ENCODE measurements at places on chromosomes 13 and 19.
A peak's percentile ranks its signal among the peaks of the same experiment; 100 is the strongest.

DNA sequence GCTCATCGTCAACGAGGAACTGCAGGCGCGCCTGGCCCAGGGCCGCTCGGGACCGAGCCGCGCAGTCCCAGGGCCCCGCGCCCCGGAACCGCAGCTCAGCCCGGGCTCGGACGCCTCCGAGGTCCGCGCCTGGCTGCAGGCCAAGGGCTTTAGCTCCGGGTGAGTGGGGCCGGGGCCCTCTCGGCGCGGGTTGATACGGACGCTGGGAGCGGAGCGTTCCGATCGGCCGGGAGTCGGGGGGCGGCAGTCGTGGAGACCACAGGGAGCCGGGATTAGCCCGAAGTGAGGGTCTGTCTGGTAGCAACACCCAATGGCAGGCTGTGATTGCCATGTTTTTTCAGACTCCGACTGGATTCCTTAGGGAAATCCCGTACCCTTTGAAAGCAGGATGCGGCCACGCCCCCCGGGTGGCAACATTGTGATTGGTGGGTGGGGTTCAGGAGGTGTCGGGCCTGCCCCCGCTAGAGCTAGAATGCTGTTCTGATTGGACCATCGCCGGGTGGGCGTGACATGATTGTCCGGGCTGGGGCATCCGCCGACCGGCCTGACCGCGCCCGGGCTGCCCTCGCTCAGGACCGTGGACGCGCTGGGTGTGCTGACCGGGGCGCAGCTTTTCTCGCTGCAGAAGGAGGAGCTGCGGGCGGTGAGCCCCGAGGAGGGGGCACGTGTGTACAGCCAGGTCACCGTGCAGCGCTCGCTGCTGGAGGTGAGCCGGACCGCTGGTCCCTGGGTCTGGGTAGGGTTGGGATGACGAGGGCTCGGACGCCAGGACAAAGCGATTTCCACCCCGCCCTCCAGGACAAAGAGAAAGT lies 11.3 kb downstream of the EPS8L1 start:
- peak; percentile 97 for DNase-seq

DNA sequence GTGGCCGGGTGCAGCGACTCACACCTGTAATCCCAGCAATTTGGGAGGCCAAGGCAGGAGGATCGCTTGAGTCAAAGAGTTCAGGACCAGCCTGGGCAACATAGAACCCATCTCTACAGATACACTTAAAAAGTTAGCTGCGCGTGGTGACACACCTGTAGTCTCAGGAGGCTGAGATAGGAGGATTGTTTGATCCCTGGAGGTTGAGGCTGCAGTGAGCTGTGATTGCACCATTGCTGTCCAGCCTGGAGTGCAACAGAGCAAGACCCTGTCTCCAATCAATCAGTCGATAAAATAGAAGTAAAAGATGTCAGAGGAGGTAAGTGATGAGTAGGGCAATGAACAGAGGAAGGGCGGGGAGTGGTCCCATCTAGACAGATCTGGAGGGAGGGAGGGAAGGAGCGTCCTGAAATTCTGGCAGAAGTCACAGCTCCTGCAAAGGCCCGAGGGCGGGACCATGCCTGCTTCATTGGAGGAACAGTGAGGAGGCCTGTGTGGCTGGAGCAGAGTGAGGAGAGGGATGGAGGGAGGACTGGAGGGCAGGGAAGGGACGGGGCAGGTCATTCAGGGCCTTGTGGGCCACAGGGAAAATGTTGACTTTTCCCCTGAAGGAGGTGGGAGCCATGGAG lies 9.7 kb downstream of the SMIM24 start:
- no peak for DNase-seq

- no peak for DNase-seq
Observed at GRCh38 chr13:20121159-20121525, 39.7 kb downstream of the GJA3 start.

DNA sequence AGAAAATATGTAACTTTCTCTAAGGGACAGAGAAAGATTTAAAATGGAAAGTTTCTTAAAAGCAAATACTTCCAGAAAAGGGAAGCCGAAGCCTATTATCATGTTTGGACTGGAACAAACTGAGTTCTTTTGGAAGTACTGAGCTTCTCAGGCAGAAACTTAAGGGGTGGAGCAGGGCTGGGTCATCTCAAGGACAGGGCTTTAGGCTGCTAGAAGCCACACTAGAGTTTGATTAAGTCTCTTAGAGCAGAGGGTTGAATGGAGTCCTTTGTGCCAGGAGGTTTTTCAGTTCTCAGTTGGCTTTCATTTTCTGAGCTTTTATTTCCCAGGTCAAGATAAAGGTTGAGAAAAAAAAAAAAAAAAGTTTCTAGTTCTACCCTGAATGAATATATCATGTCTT lies 432.7 kb downstream of the SLITRK5 start:
- no peak for DNase-seq

GRCh38 chr19:35098413-35099049 lies 17.1 kb upstream of the FXYD3 start:
- no peak for DNase-seq

DNA sequence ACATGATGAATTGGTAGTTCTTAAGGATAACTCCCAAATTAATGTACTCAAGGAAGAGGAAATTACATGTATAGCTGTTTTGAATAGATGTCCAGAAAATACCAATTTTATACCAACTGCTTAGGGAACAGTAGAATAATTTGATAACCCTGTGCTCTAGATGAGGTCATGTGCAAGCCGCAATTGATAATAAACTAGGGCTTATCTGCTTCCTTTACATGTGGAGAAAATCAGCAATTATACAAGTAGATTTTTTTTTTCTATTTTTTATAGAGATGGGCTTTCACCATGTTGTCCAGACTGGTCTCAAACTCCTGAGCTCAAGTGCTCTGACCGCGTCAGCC lies 9.3 kb downstream of the TPT1 start:
- no peak for DNase-seq

GRCh38 chr13:36374063-36374462 lies 27.9 kb upstream of the SPART start:
- DNase-seq: no peak

Data from EL (cell line).